AG09319 (cell line): ENCODE measurements at places on chromosomes 5 and 9.

DNA sequence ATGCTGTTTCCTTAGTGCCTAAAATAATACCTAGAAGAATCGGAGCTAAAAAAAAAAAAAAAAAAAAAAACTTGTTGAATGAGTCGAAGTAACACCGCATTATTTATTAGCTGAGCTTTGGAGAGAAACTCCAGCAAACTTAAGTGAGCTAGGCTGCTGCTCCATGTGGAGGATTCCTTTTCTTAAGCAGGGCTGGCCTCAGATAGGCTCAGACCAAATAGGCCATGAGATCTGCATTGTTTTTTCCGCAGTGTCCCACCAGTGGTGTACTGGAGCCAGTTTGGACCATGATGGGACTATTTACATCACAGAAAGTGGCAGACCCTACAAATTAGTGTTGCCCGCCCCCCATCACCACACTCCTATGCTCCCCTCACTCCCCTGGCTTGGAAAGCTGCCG is 341.4 kb downstream of the DTWD2 start:
- DNase-seq = no peak

DNA sequence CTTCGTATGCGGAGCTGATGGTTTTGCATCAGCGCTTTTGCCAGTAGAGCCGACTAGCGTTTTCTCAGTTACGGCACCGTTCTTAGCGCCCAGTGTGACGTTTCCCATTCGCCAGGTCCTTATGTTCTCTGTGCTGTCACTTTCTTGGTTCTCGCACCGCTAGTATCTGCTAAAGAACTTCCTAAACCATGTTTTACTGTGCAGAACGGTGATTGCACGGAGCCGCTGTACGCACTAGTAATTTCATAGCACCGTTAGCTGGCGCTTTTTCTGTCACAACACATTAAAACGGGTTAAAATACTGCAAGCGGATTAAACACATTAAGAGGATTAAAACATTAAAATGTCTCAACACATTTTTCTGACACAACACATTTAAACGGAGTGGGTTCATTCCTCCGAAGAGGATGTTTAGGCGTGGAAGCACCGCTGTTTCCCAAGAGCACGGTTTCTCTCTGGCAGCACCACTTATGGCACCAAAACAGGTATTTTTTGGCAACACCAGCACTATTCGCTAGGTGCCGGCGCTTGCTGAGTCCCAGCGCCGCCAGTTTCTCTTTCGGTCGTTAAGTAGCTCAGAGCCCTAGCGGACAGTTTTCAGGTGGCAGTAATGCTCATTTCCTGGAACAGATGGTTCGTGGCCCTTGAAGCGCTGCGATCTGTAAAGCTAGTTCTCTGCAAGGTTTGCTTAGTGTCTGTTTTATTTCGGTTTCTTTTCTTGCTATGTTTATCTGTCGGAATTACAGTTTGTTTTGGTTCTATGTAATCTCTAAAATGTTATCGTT is 20.3 kb downstream of the ANXA2R start:
- DNase-seq = no peak

GRCh38 chr5:55623789-55624188 is 88.3 kb downstream of the SLC38A9 start:
- no peak for DNase-seq

DNA sequence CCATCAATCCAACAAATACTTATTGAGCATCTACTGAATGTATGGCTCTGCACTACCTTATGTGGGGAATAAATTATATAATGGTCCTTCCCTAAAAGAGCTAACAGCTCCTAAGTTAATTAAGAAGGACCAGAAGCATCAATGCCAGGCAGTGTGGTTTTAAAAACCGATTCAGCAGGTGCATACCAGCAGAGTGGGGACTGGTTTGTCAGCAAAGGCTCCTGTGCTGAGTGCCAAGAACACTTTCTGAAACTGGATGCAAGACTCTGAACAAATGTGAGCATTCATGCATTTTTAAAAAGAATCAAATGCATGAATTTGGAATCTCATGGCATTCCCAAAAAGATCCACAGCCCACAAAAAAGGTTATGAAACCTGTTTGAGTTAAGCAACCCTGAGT is 142.2 kb downstream of the AUH start:
- no peak for DNase-seq

DNA sequence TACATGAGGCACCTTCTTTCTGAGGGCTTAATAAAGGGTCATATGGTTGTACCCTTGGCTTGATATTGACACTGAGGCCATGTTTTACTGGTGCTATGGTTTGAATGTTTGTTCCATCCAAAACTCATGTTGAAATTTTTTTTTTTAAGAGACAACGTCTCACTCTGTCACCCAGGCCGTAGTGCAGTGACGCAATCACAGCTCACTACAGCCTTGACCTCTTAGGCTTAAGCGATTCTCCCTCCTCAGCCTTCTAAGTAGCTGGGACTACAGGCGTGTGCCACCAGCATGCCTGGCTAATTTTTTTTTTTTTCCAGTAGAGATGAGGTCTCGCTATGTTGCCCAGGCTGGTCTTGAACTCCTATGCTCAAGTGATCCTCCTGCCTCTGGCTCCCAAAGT is 20.9 kb downstream of the FAM151B start:
- no peak for DNase-seq

DNA sequence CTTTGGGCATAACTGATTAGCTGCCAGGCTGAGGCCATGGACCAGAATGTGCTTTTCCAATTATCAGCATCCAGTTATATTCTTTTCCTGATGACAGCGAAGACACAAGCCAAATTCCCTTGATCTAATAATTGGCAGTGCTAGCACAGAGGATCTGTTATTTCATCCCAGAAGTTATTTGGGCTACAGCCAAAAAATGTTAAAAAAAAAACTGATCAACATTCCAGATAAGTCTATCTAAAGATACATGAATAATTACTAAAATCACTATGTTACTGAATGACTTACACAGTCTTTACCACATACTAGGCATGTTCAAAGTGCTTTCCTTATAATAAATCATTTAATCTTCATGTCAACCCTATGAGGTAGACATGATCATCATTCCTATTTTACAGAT is 13.5 kb upstream of the PDZD2 start:
- DNase-seq = no peak

DNA sequence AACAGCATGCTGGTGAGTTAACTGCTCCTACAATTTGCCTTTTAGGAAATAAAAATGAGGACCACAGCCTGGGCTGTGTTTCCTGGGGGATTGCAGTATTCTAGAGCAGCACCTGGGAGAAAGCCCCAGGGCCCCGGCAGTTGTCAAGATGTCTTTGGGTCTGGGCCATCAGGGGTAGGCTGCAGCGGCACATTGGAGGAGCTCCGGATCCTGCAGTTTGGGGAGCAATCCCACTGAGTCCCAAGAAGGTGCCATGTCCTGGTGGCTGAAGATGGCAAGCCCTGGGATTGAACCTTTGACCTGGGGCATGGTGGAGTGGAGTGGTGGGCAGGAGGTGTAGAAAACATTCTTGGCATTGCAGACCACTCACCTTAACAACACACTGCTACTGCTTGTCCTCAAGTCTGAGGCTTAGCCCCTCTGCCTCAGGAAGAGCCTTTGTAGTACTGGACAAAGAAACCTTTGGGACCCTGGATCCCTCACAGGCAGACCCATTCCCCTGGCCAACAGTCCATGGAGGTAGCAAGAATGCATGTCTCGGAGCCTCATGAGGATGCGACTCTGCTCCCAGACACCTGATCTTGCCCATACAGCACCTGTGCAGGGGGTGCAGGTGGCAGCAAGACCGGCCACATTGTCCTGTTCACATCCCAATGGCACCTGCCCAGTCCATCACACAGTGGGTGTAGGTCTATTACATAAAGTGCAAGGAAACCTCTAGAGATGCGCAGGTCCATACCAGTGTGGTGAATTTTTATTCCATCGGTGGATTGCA is 159.1 kb upstream of the IRX2 start:
- DNase-seq = no peak

DNA sequence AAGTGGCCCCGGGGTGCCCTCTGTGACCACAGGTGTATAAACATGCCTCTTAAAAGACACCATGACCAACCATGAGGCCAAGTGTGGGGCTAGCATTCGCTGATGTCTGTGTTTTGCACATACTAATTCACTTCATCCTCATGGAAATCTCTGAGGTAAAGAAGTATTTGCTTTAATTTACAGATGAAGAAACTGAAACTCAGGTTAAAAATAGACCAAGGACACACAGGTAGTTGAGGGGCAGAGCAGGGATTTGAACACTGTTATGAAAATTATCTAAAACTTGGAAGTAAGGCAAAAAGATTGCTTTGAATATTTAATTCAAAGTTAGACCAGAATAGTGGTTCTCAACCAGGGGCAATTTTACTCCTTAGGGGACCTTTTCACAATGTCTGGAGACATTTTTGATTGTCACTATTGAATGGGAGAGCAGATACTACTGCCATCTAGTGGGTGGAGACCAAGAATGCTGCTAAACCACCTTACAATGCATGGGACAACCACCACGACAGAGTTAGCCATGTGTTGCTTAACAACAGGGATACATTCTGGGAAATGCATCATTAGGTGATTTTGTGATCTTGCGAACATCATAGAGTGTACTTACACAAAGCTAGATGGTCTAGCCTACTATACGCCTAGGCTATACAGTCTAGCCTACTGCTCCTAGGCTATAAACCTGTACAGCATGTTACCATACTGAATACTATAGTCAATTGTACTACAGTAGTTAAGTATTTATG is 8.0 kb upstream of the FXN start:
- no peak for DNase-seq

- no peak for DNase-seq
These were observed 36.2 kb upstream of the SNAPC3 start for GRCh38 chr9:15386465-15386864.

DNA sequence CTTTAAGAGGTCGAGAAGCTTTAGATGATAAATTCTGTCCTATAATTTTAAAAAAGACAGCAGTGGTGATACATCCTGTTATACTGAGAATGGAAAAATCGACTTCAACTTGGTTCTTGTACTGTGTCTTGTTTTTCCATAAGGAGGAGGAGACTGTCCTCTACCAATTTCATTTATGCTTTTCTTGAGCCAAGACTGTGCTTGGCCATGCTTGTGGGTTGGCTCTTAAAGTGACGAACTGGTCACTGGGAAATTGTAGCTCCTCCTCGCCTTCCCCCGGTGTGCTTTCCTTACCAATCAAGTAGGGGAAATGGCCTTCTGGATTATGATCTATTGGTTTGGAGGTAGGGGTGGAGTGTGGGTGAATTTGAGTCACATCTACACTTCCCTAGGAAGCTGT is 67.1 kb upstream of the HSPB3 start:
- no peak for DNase-seq

DNA sequence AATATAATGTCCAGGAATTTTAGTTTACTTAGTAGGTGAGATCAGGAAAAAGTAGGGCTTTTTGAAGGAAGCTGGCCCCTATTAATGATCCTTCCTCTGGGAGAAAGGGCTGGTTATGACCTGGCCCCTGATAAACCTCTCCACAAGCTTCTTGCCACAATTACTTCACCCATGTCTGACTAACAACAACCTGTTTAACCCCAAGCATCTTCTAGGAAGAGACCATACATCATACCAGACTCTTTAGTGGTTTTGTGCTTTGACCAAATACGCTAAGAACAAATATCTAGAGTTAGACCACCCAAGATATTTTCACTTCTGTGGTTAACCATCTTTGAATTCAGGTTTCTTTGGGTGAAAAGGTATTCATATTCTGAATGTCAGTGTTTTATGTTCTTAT is 174.0 kb upstream of the SLC27A6 start:
- no peak for DNase-seq

- DNase-seq = no peak
These were observed 397.1 kb downstream of the DMAC1 start for GRCh38 chr9:7402334-7403027.

DNA sequence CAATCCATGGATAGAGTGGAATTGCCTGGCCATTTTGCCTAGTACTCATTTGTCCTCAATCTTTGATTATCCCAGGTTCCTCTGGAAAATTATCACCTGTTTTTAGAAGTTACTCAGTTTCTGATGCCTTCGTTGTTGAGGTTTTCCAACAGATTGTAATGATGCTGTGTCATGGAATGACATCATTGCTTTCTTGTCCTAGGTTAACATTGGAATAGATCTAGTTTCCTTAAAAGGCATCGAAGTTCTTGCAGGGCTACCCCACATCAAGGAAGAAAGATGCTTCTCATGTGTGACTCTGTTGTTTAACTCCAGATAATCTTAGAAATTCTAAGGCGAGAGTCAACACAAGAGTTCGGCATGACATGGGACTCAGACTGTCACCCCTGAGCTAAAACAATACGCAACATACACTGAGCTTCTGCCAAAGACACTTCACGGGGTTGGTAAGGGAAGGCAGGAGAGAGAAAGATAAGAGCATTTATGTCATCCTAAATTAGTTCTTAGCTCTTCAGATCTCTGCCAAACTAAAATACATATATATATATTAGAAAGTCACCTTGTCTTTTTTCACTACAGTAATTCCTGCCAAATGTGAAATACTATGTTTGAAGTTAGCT is 293.2 kb upstream of the WWC1 start:
- DNase-seq = no peak

GRCh38 chr5:178817506-178817905 is 42.2 kb upstream of the ZNF354B start:
- no peak for DNase-seq

- no peak for DNase-seq
These were observed 47.0 kb upstream of the CAST start for GRCh38 chr5:96615223-96615622.

GRCh38 chr5:109328626-109329025 is 81.1 kb downstream of the PJA2 start:
- no peak for DNase-seq

- no peak for DNase-seq
These were observed 22.0 kb upstream of the RXRA start for GRCh38 chr9:134304261-134304660.

DNA sequence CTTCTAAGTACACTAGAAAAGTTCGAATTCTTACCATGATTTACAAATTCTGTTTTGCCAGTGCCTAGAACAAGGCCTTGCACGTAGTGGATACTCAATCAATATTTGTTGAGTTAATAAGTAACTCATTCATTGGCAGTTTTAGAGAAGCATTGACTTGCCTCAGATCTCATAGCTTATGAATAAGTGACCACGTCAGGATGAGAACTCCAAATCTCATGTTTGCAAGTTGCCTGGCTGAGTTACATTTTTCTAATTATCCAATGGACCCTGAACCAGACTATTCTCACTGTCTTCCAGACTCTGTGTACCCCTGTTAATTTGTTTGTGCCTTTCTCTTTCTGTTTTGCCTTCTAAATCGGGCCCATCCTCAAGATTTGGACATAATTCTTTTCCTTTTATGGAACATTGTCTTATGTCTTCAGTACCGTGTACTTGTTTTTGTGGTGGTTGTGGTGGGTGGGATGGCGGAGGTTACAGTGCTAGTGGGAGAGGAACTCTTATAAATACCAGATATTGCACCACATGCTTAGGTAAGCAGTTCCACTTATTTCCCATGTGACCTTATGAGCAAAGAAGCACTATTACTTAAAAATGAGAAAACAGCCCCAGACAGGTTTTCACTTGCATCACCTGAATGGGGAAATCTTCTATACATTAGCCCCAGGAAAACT is 96.3 kb downstream of the UNC13B start:
- no peak for DNase-seq

GRCh38 chr9:109379513-109379912 is 58.7 kb upstream of the EPB41L4B start:
- DNase-seq = no peak

GRCh38 chr5:96008487-96008886 is 46.8 kb upstream of the ELL2 start:
- DNase-seq = no peak
